ENCODE measurements at places on chromosomes 4 and X.

DNA sequence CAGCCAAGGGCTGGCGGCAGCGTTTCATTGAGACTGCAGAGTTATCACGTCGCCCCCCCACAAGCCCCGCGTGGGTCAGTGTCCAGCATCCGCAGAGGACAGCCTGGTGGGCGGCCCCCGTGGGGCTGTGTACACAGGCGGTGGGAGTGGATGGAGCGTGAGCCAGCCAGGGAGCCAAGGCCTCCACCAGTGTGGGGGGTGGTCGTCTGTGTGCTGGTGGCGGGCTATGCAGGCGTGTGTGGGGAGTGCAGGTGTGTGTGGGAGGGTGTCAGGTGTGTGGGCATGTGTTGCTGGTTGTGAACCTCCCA, 56.5 kb upstream of the NKX1-1 start:
- DNase-seq: no peak

- DNase-seq: no peak
Measured at GRCh38 chr4:161929956-161930355, 233.8 kb downstream of the FSTL5 start.

- no peak for DNase-seq
Measured at GRCh38 chr4:14364953-14365536, 637.2 kb upstream of the CPEB2 start.

GRCh38 chr4:141652161-141652778, 15.9 kb downstream of the IL15 start:
- no peak for DNase-seq

DNA sequence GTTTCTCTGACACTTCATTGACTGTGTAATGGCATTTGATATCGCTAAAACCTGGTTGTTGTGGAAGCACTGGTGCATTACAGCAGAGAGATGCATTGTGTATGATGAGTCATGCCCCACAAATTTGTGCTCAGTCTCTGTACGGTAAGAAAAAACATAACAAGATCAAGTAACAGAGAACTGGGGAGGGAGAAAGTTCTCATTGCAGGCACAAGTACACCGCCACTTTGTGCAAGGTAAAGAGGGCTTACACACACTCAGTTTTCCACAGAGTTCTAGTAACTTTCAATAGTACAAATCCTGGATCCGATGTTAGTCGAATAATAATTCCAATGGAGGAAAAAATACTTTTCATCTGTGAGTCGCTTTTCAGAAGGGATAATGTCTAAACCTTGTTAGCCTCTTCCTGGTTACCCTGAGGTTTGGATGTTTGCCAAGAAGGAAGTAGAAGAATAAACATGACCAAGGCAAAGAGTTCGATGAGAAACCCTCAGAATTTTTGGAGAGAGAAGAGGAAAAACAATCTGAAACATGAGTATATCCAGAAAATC, 512.5 kb upstream of the SLIT2 start:
- DNase-seq: no peak

- no peak for DNase-seq
Measured at GRCh38 chr4:105623099-105623498, 70.7 kb downstream of the ARHGEF38 start.

GRCh38 chr4:95209927-95210326, 338.8 kb downstream of the UNC5C start:
- no peak for DNase-seq

GRCh38 chrX:19064175-19064574, 58.1 kb downstream of the ADGRG2 start:
- DNase-seq: no peak

DNA sequence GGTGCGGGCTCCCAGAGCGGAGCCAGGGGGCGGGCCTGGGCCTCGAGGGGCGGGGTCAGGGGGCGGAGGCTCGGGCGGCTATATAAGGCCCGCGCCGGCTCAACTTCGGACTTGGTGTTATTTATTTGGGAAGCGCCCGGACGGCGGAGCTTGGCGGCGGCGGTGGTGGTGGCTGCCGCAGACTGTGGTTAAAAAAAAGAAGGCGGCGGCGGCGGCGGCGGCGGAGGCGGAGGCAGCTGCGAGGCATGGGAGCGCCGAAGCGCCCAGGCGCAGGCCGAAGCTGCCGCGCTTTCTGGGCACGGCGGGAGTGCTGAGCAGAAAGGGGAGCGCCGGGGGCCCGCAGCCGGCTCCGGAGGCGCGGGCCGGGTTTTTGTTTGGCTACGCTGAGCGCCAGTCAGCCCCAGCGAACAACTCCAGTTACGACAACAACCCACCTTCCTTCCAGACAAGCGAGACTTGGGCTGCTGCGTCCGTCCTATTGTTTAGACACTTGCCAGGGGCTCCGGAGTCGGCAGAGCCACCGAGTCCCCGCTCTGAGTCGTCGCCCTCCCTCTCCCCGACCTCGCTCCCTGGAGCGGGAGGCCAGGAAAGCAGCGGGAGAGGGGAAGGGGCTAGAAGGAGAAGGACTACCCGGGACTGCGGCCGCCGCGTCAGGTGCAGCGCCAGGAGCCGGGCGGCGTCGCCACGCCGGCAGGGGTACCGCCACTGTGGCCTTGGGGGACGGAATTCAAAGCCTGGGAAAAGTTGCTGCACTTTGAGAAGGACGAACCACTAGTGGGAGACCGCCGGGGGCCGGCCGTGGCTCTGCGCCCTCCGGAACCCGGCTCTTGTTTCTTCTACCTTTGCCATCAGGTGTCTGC, at the start of gene SLIT2:
Gene SLIT2, plus strand, starts transcription at position 110 of the 860 bp plus-strand sequence. CDS start 1,911 bp downstream, outside the sequence.
- DNase-seq: no peak

DNA sequence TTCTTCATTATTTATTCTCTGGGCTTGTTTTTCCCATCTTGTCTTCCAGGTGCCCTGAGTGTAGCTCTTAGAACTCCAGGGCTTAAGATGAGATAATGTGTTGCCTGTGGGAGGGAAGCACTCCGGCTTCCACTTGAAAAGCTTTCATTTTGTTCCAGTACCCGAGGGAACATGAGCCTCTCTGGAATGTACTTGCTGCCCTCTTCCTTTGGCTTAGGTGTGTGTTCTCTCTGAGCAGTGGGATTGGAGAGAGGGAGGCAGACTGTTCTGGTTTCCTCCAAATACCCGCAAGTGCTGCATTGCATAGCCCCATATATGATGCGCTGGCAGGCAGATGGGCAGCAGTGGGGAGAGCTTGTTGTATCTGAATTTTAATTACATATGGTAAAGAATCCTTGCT, 861 bp upstream of the DTHD1 start:
- DNase-seq: no peak

- DNase-seq: no peak
Measured at GRCh38 chr4:5955201-5955821, 62.4 kb upstream of the CRMP1 start.

DNA sequence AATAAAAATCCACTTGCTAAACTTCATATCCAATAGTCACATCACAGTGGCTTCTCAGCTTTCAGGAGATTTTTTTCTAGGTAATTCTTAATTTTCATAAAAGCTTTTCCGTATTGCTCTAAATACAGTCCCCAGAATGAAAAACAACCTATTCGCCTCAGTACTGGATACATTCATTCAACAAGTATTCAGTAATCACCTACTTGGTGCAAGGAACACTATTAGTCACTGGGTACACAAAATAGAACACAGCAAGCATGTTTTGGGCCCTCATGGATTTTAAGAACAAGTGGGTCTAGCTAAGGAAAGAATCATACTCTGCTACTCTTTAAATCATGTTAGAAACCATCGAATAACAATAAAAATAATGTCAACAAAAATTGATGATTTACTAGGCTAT, 2.8 kb upstream of the BEX3 start:
- no peak for DNase-seq

DNA sequence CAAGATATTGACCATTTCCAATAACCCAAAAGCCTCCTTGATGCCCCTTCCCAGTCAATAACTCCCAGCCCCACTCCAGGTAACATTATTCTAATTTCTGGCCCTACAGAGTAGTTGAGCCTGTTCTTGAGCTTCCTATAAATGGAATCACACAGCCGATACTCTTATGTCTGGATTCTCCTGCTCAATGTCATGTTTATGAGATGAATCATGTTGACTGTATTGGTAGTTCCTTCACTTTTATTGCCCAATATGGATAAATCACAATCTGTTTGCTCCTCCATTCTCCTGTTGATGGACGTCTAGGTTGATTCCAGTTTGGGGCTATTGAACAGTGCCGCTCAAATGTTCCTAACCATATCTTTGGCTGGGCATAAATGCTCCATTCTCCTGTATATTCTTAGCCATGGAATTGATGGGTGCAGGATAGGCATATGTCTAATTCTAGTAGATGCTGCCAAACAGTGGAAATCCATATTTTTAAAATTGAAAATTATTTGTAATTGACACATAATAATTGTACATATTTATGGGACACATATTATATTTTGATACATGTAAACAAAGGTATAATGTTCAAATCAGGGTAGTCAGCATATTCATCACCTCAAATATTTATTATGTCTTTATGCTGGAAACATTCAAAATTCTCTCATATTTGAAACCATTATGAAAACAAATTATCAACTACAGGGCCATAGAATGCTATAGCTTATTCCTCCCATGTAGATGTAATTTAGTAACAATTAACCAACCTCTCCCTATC, 40.5 kb upstream of the SLC2A9 start:
- DNase-seq: no peak

DNA sequence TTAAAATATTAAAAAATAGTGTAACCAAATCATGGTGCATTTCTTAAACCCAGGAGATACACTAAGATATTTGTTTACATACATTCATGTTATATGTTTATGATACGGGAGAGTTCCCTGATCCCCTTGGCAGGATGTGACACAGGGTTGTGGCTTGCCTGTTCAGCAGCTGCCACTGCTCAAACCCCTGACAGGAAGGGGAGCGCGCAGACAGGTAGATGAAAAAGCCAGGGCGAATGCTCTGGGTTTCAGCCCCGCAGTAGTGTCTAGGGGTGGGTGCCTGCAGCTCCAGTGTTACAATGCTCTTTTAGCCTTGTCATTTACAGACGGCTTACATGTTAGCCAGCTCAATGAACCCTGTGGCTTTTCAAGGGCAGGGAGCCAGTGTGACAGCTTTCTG, 1343.8 kb upstream of the IGFBP7 start:
- DNase-seq: no peak

- no peak for DNase-seq
Measured at GRCh38 chr4:32994981-32995881, 2275.1 kb downstream of the PCDH7 start.

DNA sequence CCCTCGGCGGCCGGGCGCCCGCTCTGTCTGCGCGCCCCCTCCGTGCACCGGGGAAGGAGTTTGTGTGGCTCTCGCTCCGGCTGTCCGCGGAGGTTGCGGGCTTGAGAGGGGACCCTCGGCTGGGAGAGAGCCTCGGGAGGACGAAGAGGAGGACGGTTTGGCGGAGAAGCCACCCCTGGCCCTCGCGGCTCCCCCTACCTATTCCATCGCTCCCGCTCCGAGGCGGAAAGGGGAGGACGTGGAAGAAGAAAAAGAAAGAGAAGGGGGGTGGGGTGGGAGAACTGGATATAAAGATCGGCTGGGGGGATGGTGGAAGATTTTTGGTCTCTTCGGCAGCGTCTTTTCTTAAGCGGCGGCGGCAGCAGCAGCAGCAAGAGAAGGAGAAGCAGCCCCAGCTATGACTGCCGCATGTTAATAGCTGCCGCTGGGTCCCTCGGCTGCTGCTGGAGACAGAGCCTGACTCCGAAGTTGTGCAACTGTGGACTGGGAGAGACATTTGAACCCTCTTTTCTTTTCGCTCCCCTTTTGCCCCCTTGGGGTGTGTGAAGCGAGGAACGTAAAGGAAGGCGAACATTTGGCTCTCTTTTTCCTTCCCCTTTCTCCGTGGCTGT, 895 bp downstream of the ADGRL3 start:
- no peak for DNase-seq

GRCh38 chr4:106628586-106629267, 260.1 kb upstream of the GIMD1 start:
- no peak for DNase-seq

DNA sequence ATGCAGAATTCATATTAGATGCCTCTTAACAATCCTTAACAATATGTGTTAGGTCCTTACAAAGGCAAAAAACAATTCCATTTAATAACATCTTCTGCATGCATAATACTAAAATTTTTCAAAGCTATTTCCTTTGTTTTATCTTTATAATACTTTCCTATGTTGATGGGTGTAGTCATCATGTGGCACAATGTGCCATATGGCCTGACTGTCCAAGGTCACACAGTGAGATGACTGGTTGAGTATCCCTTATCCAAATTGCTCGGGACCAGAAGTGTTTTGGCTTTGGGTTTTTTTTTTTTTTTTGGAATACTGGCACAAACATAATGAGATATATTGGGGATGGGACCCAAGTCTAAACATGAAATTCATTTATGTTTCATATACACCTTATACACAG, 77.7 kb downstream of the NR3C2 start:
- DNase-seq: no peak

DNA sequence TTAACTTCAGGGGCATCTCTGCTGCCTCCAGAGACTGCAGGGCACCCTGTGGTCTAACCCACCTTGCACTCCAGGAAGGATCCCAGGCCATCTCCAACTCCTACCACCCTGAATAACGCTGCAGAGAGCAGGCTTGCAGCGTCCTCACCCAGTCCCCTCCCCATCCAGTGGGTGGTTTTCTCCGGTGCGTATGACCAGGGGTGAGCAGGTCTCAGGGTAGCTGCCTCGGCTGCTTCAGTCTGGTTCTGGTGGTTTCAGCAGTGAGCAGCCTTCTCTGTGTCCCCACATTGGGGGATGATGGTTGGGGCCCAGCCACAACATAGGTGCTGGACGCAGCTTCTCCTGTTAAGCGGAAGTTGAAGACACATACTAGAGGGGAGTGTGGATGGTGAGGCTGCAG, 38.6 kb upstream of the SORCS2 start:
- no peak for DNase-seq

GRCh38 chr4:162201673-162202072, 37.9 kb upstream of the FSTL5 start:
- DNase-seq: no peak

DNA sequence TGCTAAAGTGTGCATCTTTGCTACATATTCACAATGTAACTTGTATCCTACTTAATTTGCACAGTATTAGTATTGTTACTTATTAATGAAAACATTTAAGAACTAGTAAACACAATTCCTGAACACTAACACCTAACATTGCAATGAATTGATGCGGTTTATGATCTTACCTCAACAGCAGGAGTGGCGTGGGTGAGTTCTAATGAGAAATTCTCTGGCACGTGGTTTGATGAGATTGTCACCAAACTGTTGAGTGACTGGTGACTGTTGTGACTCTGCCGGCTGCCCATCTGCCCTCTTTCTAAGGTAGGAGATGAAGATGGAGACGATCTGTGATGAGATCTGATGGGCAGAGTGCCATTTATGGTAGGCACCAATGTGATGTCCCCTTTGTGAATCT, 2.9 kb downstream of the PCDH18 start:
- DNase-seq: no peak

GRCh38 chr4:145934434-145935047, 4.1 kb downstream of the ZNF827 start:
- DNase-seq: no peak
